Stimulated activated CD8-positive, alpha-beta memory T cell treated with anti-CD3 and anti-CD28 coated beads, Interleukin-15, amount 100 ng/mL, for 4 hours (primary cell): ENCODE measurements at places on chromosomes 7 and 10.

DNA sequence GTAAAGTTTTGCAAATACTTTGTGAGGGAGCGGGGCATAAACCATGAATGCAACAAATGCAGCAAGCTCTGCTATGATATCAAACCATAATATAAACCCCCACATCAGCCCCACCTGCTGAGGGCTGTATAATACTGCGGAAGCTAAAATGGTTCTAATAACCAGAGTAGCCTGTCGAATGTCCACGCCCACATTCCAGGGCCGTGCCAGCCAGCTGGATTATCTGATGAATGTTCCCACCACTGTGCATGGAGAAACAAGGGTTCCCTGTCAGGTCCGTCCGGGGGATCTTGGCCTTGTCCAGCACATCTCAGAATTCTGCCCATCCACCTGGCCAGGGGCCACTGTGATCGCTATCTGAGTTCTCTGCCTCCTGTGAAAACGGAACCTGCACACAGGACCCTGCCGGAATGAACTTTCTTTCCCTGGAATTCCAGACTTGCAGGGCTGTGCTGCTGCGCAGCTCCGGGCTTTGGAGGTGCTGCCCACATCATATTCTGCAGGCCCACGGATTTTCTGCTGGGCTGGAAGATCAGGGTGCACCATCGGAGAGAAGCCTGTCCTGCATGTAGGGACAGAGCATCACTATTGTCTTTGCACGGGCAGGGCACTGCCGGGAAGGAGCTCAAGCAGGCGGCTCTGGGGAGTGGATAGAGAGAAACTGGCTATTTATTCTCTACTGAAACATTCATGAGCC is 77.0 kb upstream of the GNA12 start:
- DNase-seq: no peak

DNA sequence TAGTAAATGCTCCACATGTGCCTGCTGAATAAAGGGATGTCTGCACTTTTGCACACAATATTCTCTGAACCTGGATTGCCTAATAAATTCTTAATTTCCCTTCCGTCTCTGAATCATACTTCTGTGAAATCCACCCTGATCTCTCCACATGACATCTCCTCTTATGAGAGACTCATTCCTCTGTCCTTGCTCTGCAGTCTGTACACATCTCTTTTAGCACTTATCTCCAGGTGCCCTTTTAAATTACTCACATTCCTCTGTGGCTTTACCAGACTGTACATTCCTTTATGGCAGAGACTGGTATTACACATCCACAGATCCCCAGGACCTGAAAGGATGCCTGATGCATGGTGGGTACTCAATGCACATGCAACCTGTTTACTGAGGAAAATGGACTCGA is 527.6 kb downstream of the PHTF2 start:
- no peak for DNase-seq

DNA sequence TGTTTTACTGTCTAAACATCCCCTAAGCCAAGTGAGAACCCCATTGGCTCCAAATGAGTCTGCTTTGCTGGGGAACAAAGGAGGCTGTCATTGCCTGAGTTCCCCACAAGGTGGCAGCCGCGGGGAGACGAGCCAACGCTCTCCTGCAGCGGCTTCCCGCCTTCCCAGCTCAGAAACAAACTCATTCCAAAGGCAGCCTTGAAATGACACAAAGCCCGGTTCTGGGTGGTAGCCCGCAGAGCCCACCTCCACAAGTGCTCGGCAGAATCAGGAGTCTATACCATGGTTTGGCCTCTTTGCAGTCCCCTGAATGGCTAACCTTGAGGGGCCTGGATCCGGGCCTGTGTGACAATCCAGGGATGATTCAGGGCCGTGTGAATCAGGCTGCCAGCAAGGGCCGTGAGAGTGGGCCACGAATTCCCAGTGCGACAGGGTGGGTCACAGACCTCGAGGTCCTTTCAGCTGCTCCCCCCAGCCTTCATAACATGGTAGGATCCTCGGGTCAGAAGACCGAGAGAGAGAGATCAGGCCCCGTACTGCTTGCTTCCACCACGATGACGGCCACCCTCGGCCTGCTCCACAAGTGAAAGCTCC is 79.7 kb downstream of the DLG5 start:
- peak; percentile 18 for DNase-seq

- DNase-seq: no peak
Observed at GRCh38 chr7:25289518-25289917, 61.2 kb upstream of the NPVF start.

- no peak for DNase-seq
Observed at GRCh38 chr10:3869036-3869435, 84.0 kb upstream of the KLF6 start.

DNA sequence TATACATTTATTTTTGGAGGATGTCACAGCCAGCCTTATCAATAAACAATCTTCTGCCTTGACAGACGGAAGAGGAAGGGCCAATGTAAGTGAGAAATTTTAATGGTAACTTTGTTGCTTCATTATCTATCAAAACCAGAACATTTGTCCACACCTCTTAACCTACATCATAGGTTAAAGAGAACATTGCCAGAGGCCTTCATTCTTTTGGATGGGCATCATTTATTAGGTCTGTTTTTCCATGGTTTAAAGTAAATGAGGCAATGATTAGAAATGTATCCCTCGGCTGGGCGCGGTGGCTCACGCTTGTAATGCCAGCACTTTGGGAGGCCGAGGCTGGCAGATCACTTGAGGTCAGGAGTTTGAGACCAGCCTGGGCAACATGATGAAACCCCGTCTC is 29.5 kb upstream of the PAPSS2 start:
- no peak for DNase-seq

- DNase-seq: no peak
Observed at GRCh38 chr7:32005577-32005976, 64.6 kb downstream of the PDE1C start.
